ENCODE measurements at places on chromosomes 4 and X.

- DNase-seq: peak; percentile 33
These were observed 689 bp upstream of the OGT start for GRCh38 chrX:71532078-71532752.

DNA sequence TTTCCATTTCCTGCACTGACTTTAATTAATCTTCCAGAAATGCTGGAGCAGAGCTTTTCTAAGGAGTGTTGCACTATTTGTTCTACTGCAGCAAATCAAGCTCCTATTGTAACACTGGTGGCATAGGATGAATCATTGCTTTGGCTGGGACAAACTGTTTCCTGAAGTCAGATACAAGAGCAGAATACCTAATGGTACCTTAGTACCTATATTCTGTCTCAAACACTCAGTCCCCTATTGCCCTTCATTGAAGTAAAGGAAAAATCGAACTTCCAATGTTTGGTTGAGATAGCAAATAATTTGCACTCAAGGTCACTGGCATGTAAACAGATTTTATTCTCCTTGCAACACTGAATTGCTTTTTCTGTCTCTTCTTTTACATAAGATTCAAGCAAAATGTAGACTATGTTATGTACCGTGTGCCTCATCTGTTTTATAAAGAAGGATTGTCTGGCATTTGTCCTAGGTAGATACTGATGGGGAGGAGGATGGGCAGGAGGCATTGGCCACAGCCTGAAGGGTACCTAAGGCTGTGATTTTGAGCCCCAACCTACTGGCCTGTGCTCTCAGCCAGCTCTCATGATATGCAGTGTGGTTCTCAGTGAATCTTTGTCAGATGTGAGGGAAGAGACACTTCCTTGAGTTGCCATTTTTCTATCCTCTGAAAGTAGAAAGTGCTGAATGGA lies 141.6 kb downstream of the AASDH start:
- no peak for DNase-seq

DNA sequence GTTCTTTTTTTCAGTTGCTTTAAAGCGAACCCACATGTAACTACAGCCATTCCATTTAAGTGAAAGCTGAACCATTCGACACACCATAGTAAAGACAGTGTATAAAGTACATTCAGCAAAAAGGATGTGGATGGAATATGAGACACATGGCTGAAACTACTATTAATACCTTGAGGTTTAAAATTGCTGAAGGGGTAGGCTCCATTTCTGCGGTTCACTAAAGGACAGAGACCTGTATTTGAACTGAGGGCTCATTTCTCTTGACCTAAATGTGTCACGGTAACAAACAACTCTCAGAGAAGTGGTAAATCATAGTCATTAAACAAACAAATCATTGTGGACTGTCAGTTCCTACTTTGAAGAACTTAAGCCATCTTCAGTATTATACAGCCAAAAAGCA lies 1085.6 kb upstream of the TENM3 start:
- no peak for DNase-seq

DNA sequence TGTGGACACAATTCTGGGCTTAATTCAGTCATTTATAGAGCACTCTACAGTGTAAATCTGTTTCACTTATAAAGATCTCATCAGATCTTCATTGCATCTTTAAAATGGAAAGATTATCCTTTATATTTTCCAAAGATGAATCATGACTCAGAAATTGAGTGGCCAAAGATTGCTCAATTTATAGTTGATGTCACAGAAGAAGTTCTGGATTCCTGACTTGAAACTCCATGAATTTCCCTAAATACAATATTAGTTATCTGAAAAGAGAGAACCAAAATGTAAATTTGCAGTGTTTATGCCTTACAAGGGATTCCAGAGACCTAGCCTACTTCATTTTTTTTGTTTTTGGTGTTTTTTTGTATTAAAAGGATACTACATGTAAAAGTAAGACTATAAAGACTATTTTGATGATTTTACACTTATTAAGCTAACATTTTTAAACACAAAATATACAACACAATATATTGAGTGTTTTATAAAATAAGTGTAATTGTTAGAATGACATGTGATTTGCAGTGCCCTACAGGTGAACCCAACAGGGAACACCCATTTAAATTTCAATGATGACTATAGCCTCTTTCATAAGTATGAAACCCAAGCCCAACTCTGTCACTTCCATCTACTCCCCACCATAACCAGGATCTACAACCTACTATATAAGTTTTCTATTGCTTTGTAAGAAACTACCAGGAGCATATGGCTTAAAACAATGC lies 183.5 kb downstream of the PCDH7 start:
- no peak for DNase-seq

DNA sequence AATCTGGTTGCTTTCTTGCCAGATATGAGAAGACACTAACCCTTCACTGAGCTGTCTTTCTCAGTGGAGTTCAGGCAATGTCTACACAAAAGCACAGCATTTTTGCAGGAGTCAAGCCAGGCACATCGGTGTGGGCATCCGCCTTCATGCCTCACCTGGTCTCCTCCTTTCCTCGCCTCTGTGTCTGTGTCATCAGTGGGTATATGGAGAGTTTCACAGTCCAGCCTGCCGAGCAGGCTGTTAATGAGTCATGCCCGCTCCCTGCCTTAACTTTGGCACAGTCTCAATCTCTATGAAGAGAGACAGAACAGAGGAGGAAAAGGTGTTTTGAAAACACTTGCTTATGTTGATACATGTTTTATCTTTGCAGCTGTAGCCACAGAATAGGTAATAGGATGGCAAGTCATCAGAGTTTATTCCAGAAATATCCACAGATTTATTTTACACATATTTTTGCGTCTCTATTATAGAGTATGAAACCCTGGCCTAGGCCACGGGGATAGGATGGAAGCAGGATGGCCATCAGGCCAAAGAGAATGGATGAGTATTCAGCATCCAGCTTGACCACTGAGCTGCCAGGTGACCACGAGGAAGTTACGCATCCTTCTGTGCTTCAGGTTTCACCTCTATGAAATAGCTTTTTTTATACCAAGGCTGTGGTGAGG lies 32.8 kb upstream of the MAML3 start:
- no peak for DNase-seq
